ENCODE measurements at places on chromosomes 6 and 20.

DNA sequence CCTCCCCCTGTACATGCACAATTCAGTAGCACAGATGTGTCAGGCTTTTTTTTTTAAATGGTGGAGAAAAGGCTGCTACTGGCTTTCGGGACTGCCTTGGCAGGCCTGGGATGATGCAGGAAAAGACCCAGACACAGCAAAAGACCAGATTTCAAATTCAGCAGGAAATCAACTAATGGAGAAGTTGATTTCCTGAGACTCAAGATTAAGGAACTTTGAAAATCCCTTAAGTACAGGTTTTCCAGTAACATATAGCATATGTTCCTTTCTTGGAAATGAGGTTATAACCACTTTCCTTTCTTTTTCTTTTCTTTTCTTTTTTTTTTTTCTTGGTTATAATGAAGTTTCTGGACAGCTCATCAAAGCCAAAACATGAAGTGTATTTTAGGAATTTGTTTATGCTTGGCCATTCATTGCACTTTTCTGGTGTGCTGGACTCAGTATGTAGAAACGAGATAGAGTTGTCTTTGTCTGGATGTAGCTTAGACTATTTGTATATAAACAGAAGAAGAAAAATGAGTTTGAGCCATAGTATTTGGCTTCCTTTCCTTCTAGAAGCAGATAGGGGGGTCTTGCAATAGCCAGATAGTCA is 119.4 kb downstream of the SASH1 start:
- no peak for DNase-seq

DNA sequence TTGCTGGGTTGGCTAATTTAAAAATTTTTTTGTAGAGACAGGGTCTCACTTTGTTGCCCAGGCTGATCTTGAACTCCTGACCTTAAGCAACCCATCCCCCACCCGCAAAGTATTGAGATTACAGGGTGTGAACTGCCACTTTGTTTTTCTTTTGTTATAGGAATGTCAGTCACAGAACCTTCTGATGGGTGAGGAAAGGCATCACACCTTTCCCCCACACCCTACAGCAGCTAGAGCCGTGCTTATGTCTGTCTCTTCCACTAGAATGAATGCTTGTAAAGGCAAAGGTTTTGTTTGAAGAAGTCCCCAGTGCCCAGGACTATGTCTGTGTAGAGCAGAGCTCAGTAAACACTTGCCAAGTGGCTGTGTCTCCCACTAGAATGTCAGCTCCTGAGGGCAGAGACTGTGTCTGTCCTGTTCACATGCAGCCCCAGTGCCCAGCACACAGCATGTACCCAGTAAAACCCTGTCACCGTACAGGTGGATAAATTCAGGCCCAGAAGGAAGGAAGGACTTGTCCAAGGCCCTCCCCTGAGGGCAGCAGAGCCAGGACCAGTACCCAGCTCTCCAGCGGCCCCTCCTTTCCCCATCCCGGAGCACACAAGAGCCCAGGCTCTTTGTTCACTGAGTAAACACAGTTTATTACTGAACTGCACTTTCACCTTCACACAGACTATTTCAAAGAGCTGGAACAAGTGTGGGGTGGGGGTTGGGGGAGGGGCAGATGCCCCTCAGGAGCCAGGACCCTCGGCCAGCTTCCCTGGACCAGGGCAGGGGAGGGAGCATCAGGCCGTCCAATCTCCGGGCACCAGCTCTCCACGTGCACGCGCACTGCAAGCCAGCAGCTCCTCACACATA is 26.4 kb downstream of the COX4I2 start:
- no peak for DNase-seq

- DNase-seq: peak; percentile 91
Measured at GRCh38 chr20:59042796-59043631, 428 bp upstream of the PRELID3B start.

DNA sequence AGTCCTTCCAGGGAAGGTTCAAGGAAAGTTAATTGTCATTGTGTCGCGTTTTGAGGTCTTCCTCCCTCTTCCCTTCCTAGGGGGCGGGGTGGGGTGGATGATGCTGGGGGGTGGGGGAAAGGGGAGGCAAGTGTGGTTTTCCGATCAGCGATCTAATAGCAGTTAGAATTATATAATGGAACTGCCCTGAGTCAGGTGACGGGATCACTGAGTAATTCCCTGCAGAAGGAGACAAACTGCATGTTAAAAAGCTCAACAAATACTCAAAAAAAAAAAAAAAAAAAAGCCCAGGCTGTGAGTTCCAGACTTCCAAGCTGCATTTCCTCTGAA is 240.4 kb downstream of the PHACTR1 start:
- no peak for DNase-seq

DNA sequence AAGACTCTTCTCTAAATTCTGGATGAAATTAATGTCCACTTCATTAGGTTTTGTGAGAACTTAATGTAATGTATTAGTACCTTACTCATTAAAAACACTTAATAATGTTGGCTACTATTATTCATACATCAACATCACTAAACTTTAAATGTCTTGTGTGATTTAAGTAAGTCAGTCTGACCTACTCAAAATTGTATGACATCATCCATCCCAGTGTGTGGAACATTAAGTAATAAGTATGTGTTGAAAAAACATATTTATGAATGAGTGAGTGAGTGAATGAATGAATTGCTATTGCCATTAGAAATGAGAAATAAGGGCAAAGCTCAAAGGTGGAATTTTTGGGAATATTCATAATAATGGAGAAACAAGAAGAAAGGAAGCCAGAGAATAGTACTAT is 285.8 kb downstream of the HTR1B start:
- DNase-seq: no peak

GRCh38 chr6:163183806-163184205 is 230.7 kb upstream of the QKI start:
- no peak for DNase-seq

DNA sequence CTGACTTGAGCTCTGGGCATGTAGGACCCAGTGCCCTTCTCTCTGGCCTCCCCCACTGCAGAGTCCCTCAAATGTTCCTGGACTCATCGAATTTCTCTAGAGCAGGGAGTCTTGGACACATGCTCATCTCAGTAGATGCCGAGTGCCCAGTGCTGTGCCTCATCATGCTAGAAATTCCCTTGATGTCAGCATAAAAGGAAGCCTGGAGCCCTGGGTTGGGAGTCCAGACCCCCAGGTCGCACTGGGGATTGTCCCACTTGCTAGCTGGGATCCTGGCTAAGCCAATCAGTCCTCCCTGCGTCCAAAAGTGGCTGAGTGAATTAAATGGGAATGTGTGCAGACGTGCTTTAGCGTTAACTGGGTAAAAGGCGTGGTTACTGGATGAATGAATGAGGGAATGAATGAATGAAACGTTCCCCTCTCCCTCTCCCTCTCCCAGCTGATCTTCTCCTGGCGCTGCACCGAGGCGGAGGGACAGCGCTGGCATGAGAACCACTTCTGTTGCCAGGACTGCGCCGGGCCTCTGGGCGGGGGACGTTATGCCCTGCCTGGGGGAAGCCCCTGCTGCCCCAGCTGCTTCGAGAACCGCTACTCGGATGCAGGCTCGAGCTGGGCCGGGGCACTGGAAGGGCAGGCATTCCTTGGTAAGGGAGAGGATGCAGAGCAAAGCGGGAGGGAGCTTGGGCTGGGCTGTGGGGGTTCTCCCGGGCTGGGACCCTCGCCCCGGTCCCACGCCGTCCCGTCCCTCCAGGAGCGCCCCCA is 1.6 kb upstream of the TOMM6 start:
- DNase-seq: peak; percentile 21

GRCh38 chr6:117483645-117484016 is 1.2 kb downstream of the DCBLD1 start:
- no peak for DNase-seq

GRCh38 chr6:143773506-143774150 is 69.5 kb upstream of the LTV1 start:
- no peak for DNase-seq

- DNase-seq: no peak
Measured at GRCh38 chr20:51424270-51425117, 118.0 kb downstream of the NFATC2 start.

DNA sequence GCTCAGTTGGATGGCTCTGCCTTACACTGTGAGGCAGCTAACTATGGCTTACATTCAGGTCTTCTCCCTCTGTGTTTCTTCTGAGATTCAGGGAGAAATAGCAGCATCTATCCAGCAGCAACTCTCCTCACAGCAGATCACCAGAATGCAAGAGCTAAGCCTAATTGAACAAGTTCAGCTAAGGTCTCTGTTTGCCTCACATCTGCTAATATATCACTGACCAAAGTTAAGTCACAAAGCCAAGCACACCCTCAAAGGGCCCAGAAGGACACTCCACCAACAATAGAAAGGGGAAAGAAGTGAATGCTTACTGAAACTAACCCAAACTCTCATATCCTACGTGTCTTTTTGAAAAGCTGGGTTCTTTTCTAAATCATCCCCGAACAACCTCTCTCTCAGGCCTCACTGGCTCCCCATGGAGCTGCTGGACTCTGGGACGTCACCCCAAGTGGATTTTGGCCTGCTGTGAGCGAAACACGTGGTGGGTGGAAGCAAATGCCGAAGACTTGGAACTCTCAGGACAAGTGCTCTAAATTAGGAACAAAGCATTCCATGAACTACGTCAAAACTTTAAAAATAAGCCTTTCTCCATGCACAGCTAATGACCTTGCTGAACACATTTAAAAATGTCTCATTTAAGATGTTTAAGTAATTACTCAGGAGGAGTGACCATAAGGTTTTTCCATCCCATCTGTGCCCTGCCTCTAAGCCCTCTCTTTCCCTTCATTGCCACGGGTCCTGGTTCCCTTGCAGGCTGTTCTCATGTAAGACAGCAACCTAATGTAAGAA is 167.5 kb upstream of the PLCB4 start:
- no peak for DNase-seq

- DNase-seq: peak; percentile 45
Measured at GRCh38 chr6:166935353-166935752, 21.0 kb downstream of the RNASET2 start.
